ENCODE measurements at places on chromosomes 4 and X.

DNA sequence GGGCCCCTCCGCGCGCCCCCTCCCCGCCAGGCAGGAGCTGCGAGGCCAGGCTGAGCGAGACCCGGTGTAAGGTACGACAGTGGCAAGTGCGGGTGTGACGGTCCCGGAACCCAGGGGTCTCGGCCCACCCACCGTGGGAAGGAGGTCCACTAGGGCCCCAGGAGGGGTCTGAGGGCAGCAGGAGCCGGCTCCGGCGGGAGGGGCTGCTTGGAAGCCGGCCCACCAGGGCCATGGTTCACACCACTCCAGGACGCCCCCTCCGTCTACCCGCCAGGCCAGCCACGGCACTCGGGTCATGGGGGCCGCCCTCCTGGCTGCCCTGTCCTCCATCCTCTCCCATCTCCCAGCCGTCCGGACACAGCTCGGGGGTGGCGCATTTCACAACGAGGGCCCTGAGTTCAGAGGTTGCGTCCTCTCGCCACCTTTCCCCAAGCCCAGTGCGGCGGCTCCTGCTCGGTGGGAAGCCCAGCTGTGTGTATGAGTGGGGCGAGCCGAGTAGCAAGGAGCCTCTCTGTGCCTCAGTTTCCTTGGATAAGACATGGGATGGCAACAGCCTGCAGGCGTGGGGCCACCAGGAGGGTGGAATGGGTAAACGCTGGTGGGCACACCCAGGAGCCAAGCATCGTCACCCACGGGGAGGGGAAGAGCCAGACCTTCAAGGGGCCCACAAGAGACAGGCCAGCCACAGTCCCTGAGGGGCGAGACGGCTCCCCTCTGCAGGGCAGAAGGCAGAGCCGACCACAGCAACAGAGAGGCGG lies 81.3 kb downstream of the FAM53A start:
- DNase-seq, result no peak

- no peak for DNase-seq
Observed at GRCh38 chrX:136598631-136599030, 49.3 kb upstream of the CD40LG start.

DNA sequence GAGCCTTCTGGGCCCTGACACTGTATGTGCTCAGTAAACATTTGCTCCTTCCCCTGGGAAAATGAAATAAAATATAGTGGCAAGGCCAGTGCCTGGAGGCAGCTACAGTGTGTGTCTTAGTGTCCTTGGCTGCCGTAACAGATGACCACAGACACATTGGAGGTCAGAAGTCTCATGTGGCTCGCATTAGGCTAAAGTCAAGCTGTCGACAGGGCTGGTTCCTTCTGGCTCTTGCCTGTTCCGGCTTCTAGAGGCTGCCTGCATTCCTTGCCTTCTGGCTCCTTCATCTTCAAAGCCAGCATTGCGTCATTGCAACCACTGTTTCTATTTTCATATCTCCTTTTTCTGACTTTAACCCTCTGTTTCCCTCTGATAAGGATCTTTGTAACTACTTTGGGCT lies 83.6 kb upstream of the STX18 start:
- DNase-seq, result no peak

DNA sequence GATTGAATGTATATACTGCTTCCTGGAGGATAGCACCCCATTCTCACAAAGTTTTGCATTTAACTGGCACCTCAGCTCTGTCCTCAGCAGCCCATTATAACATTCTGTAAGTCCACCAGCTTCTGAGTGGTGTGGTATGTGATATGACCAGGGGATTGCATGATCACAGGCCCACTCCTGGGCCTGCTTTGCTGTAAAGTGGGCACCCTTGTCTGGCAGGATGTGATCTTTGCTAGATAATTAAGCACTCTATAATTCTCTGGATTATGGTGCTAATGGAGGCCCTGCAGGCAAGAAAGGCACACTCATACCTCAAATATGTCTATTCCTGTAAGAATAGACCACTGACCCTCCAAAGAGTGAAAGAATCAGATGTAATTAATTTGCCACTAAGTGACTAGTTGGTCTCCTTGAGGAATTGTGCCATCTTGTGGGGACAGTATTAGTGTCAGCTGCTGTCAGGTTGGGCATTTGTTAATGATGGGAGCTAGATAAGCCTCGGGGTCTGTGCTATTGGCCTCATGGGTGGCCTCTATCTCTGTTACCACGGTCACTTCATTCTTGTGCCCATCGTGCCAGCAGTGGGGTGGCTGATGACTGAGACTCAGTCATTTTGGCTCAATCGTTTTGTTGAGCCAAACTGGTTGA lies 2.2 kb upstream of the CFI start:
- peak; percentile 43 for DNase-seq

GRCh38 chrX:1394731-1395501 lies 3.0 kb upstream of the SLC25A6 start:
- no peak for DNase-seq

DNA sequence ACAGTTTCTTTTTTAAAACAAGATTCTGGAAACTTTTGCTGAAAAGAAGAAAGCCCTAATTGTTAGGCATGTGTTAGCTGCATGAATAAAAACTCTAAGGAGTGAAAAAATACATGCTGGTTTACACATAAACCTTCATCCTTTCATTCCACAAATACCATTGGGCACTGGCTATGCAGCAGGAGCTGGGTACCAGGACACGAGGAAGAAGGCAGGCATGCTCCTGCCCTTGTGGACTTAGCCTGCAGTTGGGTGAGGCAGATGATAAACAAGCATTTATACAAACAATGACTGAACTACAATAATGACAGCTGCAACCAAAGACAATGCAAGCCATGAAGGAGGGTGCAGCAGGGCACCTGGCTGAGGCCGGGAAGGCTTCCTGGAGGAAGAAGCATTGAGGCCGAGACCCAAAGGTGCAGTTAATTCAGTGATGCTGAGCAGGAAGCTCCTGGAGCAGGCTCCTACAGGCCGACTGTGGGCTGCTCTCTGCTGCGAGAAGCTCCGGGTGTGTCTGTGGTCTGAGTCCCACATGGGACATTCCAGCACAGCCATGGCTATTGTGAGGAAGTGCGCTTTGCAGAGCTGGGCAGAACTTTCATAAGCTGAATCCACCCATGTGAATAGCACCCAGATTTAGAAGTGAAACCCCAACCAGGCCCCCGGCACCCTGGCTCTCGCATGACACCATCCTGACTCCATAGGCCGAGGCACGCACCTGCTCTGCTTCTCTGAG lies 44.0 kb upstream of the MXD4 start:
- DNase-seq, result no peak

DNA sequence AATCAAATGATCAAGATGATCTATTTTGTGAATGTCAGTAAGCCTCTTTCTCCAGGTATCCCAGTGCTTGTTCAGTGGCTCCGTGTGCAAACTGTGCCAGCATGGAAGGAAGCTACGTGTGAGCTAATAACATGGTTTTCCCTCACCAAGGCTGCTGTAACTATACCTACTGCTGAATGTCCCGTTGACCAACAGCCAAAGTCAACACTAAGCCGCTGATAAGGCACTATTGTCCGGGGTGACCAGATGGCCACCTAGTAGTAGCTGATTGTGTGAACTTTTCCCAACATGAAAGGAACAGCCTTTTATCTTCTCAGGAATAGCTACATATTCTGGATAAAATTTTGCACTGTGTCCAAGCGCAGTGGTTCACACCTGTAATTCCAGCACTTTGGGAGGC lies 58.0 kb upstream of the ABCG2 start:
- DNase-seq, result no peak

DNA sequence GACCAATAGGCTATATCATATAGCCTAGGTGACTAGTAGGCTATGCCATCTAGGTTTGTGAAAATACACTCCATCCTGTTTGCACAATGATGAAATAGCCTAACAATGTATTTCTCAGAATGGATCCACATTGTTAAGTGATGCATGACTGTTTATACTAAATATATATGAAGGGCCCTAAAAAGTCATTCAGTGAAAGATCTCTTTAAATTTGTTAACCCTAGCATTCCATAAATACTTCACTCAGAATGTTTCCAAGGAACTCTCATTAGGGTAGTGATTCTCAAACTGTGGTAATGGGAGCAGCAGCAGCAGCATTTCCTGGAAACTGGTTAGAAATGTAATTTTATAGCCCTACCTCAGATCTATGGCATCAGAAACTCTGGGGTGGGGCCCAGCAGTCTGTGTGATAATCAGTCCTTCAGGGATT lies 74.9 kb downstream of the PRRG1 start:
- no peak for DNase-seq

GRCh38 chr4:35247047-35247446 lies 997.3 kb downstream of the ARAP2 start:
- DNase-seq, result no peak

- no peak for DNase-seq
Observed at GRCh38 chr4:42703813-42704212, 46.9 kb upstream of the ATP8A1 start.

DNA sequence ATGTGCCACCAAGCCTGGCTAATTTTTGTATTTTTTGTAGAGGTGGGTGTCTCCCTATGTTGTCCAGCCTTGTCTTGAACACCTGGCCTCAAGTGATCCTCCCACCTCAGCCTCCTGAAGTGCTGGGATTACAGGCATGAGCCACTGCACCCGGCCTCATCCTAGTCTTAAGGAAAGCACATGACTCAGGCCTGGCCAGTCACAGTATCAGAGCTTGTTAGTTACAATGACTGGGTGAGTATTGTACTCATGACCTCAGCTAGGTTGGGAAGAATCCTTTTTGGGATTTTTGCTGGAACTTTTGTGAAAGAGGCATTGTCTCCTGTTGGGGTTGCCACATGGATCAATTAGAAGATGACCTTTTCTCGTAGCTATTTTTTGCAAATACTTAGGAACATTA lies 292.8 kb downstream of the RAPGEF2 start:
- no peak for DNase-seq

- DNase-seq, result no peak
Observed at GRCh38 chrX:20309806-20310205, 43.1 kb upstream of the RPS6KA3 start.

DNA sequence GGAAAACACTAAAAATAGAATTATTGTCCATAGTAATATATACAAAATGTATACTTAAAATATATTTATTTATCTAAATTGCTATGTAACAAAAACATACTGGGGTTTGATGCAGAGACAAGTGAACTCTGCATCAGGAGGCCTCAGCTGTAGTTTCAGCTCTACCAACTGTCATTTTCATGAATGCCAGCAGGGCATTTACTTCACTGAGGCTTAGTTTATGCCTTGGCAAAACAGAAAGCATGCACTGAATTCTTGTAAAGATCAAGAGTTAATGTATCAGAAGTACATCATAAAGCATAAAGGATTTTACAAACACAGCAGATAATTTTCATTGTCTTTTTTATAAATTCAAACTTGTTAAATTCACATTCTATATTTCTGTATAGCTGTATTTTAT lies 577.0 kb downstream of the C4orf33 start:
- no peak for DNase-seq

- DNase-seq, result no peak
Observed at GRCh38 chr4:33751050-33751449, 2493.3 kb downstream of the ARAP2 start.

- DNase-seq, result no peak
Observed at GRCh38 chr4:61379406-61379805, 179.3 kb downstream of the ADGRL3 start.

GRCh38 chr4:119125931-119126330 lies 9.7 kb upstream of the MYOZ2 start:
- no peak for DNase-seq

GRCh38 chrX:49308604-49309269 lies 5.3 kb downstream of the GAGE10 start:
- DNase-seq, result peak; percentile 26

- no peak for DNase-seq
Observed at GRCh38 chrX:120315776-120316175, 4.5 kb upstream of the TMEM255A start.

DNA sequence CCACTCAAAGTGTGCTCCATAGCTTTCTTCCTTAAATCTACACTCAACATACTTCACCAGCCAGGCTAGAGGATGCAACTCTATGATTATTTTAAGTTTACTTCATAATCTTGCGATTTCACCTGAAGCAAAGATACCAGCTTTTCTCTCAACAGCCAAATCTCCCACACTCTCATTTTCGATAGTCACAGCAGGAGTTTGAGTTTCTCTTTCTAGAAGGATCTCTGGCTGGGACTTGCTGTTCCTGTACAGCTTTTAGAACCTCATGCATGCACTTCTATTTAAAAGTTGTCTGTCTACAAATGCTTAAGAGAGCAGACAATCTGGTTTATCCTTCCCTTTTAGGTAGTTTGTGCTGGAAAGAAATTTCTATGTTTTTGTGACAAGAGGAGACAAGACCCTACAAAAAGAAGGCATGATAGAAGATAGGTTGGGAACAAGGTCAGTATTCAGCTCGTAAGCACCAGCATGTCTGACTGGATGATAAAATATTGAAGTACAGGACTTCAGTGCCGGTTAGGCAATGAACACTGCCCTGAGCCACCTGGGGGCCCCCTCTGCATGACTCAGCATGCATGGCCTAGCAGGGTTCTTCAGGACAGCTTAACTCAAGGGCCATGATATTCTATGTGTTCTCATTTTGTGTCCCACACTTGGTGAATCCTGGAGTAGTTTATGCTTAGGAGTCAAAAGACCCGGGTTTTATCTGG lies 65.6 kb downstream of the ATXN3L start:
- DNase-seq, result no peak

DNA sequence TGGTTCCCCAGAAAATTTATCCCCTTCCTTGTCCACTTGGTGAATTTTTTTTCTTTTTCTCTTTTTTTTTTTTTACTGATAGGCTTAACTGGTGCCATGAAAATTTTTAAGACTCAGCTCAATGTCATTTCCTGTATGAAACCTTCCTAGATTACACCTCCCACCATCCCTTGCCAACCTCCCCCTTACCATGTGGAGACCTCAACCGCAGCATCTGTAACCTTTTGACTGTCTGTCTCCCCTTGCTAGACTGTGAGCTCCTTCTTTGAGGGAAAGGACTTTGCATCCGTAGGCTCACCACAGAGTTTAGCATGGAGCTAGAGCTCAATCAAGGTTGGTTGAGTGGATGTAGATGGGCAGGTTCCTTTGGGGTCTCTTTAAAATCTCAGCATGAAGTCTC lies 5.2 kb upstream of the PGRMC1 start:
- no peak for DNase-seq

DNA sequence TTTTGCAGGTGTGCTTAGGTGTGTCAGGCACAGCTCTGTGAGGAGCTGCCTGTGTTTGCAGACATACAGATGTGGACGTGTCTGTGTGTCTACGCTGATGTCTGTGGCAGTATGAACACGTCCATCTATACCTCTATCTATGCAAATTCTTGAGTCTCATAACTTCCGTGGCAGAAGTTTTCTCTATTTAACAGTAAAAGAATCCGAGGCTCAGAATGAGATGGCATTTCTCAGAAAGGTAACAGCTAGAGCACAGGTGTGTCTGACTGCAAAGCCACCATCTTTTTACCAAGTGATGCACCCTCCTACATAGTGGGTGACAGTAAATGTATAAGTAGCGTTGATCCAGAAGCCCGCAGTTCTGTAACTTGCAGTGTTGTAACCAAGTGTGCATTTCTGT lies 39.9 kb upstream of the CYP4V2 start:
- DNase-seq, result no peak

GRCh38 chr4:53813998-53814397 lies 222.7 kb upstream of the LNX1 start:
- no peak for DNase-seq

- DNase-seq, result no peak
Observed at GRCh38 chr4:576245-576821, at the start of gene TMEM271. TSS of gene TMEM271 (minus strand) at chr4:576295. CDS start at chr4:576062, 233 bp downstream.
